ENCODE measurements at places on chromosomes 6 and 20.

DNA sequence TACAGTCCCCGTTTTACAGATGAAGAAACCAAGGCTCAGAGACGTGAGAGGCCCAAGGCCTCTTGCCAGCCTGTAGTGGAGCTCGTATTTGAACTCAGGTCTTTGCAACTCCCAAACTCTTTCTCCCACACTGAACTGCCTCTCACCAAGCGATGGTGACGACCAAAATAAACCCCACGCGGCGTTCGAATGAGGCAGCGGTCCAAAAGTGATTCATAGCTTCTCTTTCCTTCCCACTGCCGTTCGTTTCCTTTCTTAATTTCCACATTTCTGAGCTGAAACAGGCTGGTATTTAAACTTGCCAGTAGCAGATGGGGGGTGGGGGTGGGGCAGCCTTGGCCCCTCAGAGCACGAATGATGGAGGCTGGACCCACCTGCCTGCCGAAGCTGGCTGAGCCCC, 252.9 kb upstream of the KCNG1 start:
- DNase-seq: no peak

DNA sequence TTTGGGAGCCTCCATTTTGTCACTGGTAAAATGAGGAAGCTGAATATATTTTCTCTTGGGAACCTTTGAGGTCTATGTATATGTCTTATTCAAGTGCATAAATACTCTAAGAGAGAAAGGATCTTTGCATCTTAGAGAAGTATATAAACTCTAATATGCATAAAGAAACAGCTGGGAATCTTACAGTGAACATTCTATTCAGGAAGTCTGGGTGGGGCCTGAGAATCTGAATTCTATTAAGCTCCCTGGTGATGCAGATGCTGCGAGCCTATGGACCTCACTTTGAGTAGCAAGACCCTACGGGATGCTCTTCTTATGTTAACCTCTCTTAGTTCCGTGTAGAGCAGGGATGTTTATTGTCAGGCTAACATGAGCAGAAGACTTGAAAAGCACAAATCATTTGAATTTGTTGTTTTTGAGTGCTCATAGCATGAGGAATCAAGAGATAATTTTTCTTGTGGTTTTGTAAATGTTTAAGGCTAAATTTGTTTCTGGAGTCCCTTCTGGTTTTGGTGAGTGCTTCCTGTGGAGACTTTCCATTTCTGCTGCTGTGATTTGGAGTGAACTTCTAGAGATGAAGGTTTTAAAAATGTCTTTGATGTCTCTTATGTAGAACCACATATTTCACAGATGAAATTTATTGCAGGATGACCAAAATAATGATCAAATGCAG, 281.2 kb upstream of the JAG1 start:
- DNase-seq: no peak

- DNase-seq: no peak
Observed at GRCh38 chr20:16580147-16580546, 6.9 kb upstream of the KIF16B start.

DNA sequence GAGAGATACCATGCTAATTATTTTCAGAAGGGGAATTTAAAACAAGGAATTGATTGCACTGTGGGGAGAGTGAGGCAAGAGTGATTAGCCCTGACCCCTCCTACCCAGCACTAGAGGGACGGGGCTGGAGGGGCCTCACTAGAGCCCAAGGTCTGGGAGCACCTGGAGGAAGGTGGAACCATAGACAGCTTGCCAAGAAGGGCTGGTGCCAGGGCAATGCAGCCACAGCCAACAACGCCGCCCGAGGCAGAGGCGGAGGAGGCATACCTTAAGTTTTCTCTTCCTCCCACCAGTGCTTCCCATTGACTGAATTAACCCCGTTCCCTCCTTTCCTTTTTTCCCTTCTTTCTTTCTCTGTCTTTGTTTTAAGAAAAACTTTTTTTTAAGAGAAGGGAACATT, 40.0 kb downstream of the IYD start:
- DNase-seq: no peak

GRCh38 chr6:37550191-37550831, 50.6 kb upstream of the CCDC167 start:
- no peak for DNase-seq

All from stimulated activated CD4-positive, alpha-beta T cell treated with anti-CD3 and anti-CD28 coated beads, Interleukin-1b, Interleukin-23, amount 100 ng/mL, for 1 hour (primary cell).